ENCODE measurements at places on chromosomes 6 and 20. TPM values are rescaled to one million over a fixed set of nuclear protein-coding genes. Genes with fewer than 3 reads are reported as not detected.

HFE gene
- 5.1 TPM for total RNA-seq

TMEM244 gene
- total RNA-seq = not detected

- DNase-seq = no peak
Measured at GRCh38 chr20:49278818-49279676, 1.2 kb upstream of the ZNFX1 start.

ETV7 gene
- total RNA-seq = 0.87 TPM

GRCh38 chr6:150427843-150428242 is 59.0 kb downstream of the IYD start:
- DNase-seq = no peak

DNA sequence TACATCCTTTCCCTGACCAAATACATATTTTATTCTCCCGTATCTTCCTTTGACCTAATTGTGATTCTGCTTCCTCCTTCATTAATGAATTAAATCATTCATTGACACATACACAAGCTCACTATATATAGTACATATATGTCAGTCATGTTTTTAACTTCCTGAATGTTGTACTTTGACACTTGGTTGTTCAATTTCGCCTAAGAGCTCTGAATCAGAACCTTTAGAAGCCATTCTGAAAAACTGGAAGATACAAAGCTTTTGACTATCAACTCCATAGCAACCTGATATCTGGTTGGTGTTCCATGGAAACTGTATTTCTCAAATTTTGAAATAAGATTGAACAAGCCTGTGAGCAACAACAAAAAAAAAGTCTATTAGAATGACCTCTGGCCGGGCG is 27.3 kb upstream of the HFE start:
- no peak for DNase-seq

DNA sequence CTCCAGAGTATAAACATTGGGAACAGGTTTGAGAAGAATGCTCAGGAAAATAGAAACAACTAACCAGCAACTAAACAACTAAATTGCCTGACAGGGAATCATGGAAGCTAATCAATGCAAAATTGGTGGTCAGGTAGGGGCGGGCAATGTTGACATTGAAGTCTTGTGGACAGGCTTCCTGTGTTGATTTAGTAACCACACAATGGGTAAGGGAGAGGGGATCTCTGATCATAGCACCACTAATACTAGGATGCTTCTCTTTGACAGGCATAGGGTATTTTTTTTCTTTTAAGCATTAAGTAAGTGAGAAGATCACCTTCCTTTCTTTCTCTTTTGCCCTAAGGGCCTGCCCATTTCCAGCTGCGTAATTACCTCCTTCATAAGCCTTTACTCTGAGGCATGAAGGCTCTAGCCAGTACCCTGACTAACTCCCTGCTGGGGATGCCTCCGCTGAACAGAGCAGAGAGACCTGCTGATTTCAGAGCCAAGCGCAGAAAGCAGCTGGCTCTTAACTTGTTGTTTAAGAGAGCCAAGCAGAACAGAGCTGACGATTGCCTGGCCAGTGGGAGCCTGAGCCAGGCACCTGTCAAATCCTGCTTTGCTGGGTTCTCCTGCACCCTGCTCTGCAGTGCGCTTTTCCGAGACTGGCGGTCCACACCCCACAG is 118.7 kb downstream of the BMP2 start:
- no peak for DNase-seq

- no peak for DNase-seq
Measured at GRCh38 chr6:33815854-33816253, 12.1 kb upstream of the MLN start.
